Activated naive CD4-positive, alpha-beta T cell treated with anti-CD3 and anti-CD28 coated beads, Interleukin-2, amount 10 ng/mL, durations not matched to agents 7 days and 5 days (primary cell): ENCODE measurements at places on chromosomes 3 and 15.

DNA sequence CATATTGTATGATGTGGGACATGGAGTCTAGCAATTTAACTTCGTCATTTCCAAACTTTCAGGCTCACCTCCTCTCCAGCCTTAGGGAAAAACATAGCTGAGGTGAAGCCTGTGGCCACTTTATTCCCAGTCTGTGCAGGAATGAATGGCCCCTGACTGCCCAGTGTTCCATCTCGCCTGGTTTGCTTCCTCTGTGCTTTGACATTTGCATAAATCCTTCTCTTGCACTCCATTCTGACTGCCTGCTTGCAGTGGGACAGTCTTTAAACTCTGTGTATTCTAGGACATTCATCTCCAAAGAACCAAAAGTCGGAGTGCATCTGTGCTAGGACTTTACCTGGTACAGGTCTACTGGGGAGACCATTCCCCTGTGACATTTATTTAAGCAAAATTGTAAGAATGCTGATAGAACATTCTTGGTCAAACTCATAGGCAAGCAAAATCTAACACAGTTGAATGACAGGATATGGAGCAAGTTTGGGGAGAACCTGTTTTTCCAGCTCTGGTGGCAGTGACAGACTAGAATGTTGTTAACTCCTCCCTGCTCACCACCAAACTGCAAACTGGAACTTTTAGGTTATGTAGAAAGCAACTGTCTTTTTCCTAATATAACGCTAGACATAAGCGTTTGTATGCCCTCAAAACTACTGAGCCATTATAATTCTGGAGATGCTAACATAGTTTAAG, 22.1 kb downstream of the TMED3 start:
- no peaks in the 10 kb centered on the region for H3K27me3 ChIP-seq
- no peak overlapping the region for H3K27ac ChIP-seq
- DNase-seq = no peak
- H3K36me3 ChIP-seq = peaks cover 6% of the 10 kb centered on the region

DNA sequence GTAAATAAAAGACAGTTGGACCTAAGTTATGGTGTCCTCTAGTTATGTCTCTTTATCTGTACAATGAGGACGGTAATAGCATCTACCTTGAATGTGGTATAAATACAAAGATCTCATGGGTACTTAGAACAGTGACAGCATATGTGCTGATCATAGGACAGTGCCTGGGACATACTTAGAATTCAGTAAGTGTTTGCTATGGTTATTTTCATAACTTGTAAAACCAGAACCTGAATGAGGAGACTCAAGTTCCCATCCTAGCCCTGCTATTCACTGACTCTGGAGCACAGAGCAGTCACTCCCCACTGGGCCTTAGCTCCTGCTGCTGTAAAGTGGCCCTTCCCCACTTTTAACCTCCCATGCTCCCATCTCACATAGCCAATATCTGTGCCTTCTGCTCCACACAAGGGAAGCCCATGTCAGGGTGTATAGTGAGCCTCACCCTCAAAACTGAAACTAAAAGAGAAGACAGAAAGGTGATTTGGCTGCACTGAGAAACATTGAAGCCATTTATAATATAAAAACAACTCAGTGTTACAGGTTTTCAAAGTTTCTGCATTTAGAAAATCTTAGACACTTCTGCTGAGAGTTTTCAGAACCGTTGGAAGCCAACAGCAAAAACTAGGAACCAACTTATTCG, 225.4 kb upstream of the UBE2E2 start:
- DNase-seq = no peak
- H3K27me3 ChIP-seq = no peaks in the 10 kb centered on the region
- no peaks in the 10 kb centered on the region for H3K36me3 ChIP-seq

DNA sequence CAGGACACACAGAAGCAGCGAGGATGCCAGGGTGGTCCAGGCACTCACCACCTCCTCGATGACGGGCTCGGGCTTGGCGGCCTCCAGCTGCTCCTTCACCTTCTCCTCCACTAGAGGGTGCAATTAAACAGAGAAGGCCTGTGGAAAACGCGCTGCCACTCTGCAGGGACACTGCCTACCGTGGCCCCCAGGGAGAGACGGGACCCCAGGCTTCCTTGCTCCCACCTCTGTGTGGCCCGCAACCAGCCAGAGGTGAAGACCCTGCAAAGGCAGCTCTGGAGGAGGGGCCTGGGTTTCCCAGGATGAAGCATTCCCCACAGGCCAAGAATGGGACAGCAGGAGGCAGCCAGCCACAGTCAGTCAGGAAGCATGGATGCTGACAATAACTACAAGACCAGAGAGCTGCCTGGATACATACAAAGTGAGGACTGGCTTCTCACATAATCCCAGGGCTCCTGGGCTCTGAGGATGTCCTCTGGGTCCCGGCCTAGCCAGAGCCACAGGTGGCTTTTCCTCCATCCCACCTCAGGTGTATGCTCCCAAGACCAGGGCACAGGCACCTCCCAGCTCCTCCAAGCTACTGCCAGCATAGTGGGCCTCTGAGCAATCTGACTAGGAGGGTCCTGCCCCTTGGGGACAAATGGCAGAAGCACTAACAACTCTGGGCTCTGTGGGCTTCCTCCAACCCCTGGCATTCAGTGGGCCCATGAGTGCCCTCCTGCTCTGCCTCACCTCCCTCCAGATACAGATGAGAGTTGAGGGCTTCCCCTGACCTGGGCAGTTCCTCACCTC, 46.2 kb downstream of the PTH1R start:
- no peaks in the 10 kb centered on the region for H3K27me3 ChIP-seq
- peak; percentile 62 for DNase-seq
- peak overlapping the region; percentile 64 for H3K27ac ChIP-seq
- peaks cover 55% of the 10 kb centered on the region for H3K36me3 ChIP-seq
- H3K4me1 ChIP-seq = peaks cover 41% of the 10 kb centered on the region
- no peak overlapping the region for H3K4me3 ChIP-seq

GRCh38 chr15:36978126-36978525, 122.2 kb downstream of the MEIS2 start:
- no peaks in the 10 kb centered on the region for H3K27me3 ChIP-seq
- no peak overlapping the region for H3K4me3 ChIP-seq
- H3K36me3 ChIP-seq = no peaks in the 10 kb centered on the region

GRCh38 chr3:143884861-143885260, 36.6 kb upstream of the SLC9A9 start:
- DNase-seq = no peak
- no peak overlapping the region for H3K27ac ChIP-seq
- H3K4me1 ChIP-seq = no peaks in the 10 kb centered on the region
- no peak overlapping the region for H3K4me3 ChIP-seq
- H3K36me3 ChIP-seq = no peaks in the 10 kb centered on the region

DNA sequence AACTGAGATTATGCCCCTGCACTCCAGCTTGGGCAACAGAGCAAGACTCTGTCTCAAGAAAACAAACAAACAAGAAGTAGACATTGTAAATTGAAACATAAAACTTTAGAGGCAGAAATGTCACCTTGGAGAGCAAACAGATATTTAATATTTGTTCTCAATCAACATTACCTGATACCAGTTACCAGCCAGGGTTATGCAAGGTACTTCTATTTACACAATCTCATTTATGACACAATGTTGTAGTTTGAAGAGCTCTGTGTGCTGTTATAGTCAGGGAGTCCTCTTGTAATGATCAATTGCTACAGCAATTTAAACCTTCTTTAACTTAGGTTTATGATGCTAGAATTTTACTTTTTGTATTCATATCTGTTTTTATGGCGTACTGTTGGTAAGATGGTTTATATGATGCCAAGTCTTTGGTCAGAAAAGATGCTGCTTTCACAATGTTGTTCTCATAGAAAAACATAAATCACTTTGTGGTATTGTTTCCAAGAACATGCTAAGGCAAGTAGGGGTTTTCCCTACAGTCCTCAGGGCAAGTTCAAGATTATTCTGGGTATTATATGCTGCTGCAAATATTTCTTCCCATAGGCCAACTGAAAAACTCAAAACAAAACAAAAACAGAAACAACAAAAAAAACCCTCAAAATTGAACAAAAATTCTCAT, 173.5 kb downstream of the TNIK start:
- H3K4me3 ChIP-seq = no peak overlapping the region
- peaks cover 40% of the 10 kb centered on the region for H3K4me1 ChIP-seq
- H3K36me3 ChIP-seq = peaks cover 20% of the 10 kb centered on the region
- no peaks in the 10 kb centered on the region for H3K27me3 ChIP-seq
- peak overlapping the region; percentile 84 for H3K27ac ChIP-seq
- DNase-seq = no peak

DNA sequence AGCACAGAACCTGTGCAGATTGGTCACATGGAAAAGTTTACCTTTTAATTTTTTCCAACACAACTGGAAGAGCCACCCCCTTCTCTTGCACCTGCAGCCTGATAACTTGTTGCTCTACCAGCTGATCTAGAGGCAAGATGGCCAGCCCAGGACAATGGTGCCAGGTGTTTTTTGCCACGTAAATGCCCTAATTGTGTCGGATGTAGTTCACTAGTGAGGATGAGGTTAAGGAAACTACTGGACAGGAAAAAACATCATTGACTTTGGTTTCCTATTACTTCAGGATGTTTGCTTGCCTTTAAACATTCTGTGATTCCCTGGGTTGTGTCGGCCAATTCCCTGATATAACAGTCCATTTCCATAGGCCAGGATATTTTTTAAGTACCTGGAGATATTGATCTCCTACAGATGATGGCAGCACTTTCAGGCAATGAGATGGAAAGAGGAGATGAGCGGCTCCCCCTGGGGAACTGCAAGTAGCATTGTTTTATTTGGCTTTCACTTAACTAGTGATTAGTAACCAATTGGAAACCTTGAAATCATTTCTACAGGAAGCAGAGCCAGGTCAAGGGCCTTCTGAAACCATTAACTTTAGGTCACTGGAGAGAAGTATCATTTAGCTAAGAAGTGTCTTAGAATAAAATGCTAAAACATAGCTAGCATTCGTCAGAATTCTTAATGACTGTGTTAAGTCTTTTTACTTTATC, 72.5 kb downstream of the OSBPL10 start:
- DNase-seq = no peak
- no peak overlapping the region for H3K27ac ChIP-seq
- H3K36me3 ChIP-seq = no peaks in the 10 kb centered on the region
- peaks cover 16% of the 10 kb centered on the region for H3K4me1 ChIP-seq
- no peak overlapping the region for H3K4me3 ChIP-seq

DNA sequence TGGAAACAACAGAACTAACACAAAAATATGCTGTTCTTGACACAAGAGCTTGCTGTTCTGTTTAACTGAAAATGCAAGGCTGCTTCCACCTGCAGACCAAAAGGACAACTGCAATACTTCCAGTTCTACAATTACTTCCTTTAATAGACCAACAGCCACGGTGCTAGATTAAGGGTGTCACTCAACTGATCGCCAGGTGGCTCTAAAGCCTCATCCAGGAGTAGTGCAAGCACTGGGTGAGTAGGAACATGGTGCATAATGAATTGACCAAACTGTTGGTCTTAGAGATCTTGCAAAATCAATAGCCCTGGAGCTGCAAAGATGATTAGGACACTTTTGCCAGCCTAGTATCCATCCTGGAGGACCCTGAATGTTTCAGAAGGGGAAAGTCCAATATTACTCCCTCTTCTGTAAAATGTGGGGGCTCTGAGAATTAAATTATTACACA, 3.6 kb upstream of the CLDN16 start:
- no peaks in the 10 kb centered on the region for H3K36me3 ChIP-seq
- no peak overlapping the region for H3K27ac ChIP-seq
- no peaks in the 10 kb centered on the region for H3K4me1 ChIP-seq
- H3K27me3 ChIP-seq = no peaks in the 10 kb centered on the region

DNA sequence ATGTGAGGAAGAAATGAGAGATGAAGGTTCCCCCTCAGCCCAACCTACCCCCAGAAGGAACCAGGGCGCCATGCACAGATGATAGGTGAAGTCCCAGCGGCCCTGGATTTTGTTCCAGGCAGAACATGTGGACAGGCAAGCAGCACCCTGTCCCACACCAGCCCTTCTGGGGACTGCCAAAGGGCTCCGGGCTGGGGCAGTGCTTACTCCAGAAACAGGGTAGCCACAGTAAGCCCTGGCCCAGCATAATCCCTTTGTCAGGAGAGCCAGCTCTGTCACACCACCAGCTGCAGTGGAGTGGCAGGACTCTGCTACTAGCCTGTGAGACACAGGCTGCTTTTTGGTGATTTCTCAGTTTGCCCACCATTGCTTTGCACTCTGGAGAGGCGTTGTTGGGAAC, 6.3 kb downstream of the FBXL22 start:
- no peak for DNase-seq
- H3K4me1 ChIP-seq = peaks cover 59% of the 10 kb centered on the region
- H3K27me3 ChIP-seq = peaks cover 11% of the 10 kb centered on the region
- no peak overlapping the region for H3K27ac ChIP-seq
- H3K36me3 ChIP-seq = peaks cover 15% of the 10 kb centered on the region

GRCh38 chr15:84659904-84660781, 2.1 kb upstream of the NMB start:
- no peak overlapping the region for H3K4me3 ChIP-seq
- H3K36me3 ChIP-seq = peaks cover 17% of the 10 kb centered on the region
